ENCODE measurements at places on chromosomes 5 and 9. TPM values are rescaled to one million over a fixed set of nuclear protein-coding genes. Genes with fewer than 3 reads are reported as not detected.

The PCDHGA8 gene
- polyA plus RNA-seq, result 0.13 TPM

The LRRC19 gene
- 0.27 TPM for polyA plus RNA-seq

The SPATA31A3 gene
- polyA plus RNA-seq, result not detected

The CENPK gene
- polyA plus RNA-seq, result 1.1 TPM

The LCN15 gene
- polyA plus RNA-seq, result not detected

The GRIN1 gene
- polyA plus RNA-seq, result not detected

The SKIC3 gene
- polyA plus RNA-seq, result 13.4 TPM
